ENCODE measurements at places on chromosomes 3 and 15.
A peak's percentile ranks its signal among the peaks of the same experiment; 100 is the strongest.

DNA sequence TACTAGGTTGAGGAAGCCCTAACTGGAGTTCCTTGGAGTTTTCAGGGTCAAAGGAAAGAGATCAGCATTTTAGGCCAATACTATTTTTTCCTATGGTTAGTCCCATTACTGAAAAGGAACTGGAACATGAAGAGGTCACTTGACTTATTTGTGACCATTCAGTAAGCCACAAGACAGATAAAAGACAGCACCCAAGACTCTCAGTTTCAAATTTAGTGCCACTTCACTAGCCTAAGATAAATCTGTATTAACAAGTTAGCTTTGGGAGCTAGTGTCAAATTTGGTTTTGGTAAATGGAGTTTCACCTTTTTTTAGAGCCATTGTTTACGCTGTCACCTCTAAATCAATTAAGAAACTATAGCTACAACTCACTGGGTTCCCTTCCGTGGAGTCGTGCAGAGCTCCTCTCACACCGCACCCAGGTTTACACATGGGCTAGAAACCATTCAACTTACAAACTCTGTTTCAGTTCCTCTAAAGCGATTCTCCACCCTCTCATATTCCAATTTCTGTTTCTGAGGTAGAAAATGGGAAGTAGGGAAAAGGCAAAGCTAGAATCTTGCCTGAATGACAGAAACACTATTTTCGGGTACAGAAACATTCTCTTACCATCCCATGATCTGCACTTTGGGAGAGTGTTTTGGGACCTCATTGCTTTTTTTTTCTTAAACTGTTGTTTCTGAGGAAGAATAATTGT lies 14.4 kb downstream of the CCDC32 start:
- no peak for DNase-seq

- no peak for DNase-seq
Measured at GRCh38 chr3:147195887-147196286, 210.5 kb downstream of the ZIC4 start.

GRCh38 chr3:48518638-48519276 lies 14.8 kb upstream of the SHISA5 start:
- DNase-seq: no peak

- DNase-seq: no peak
Measured at GRCh38 chr3:68957895-68958294, 25.5 kb upstream of the TAFA4 start.

GRCh38 chr15:60589728-60590127 lies 110.8 kb upstream of the ICE2 start:
- no peak for DNase-seq

DNA sequence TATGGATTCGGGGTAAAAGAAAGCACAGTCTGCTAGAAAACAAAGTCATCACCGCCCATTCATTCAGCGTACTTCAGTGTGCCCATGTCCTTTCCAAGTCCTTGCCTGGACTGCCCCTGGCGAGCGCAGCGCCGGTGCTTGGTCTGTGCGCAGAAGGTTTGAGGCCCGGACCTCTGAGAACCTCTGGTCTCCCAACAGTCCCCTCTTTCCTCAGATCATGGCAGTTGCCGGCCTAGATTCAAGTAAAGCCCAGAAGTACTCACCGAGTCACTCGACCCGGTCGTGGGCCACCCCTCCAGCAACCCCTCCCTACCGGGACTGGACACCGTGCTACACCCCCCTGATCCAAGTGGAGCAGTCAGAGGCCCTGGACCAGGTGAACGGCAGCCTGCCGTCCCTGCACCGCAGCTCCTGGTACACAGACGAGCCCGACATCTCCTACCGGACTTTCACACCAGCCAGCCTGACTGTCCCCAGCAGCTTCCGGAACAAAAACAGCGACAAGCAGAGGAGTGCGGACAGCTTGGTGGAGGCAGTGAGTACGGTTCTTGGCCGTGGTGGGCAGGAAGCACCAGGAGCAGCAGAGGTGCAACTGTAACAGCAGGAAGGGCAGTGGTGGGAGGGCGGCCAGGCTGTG lies 36.3 kb downstream of the CHDH start:
- no peak for DNase-seq

GRCh38 chr15:66775127-66776105 lies 73.4 kb downstream of the SMAD6 start:
- DNase-seq: no peak

GRCh38 chr3:54279005-54279583 lies 156.7 kb downstream of the CACNA2D3 start:
- DNase-seq: no peak

- DNase-seq: no peak
Measured at GRCh38 chr15:34188711-34189110, 21.2 kb downstream of the KATNBL1 start.

- no peak for DNase-seq
Measured at GRCh38 chr15:39558421-39558820, 22.5 kb upstream of the THBS1 start.

- DNase-seq: no peak
Measured at GRCh38 chr3:41502023-41502422, 302.7 kb downstream of the CTNNB1 start.

DNA sequence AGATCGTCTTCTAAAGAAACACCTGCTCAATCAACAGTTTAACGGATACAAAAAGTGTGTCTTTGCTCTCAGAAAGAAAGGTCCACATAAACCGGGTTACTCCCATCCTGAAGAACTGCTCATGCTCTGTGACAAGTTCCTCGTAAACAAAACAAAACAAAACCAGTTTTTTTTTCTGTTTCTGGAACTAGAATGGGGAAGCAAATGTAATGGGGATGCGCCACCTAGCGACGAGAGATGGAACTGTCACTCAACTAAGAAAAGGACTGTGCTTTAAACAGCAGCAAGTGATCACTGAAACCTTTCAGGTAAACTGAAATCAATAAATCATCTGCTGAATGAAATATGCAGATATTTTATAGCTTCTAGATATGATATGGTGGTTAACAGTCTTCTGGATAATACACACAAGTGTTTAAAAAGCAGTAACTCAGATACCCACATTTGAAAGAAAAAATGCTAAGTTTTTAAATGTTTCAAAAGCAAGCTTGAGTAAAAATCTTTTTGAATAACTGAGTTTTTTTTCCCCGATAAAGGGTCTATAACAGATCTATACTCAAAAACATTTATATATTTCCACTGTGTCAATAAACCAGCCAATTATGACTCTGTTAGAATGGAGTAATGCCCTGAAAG lies 10.9 kb downstream of the TM2D3 start:
- peak; percentile 75 for DNase-seq

DNA sequence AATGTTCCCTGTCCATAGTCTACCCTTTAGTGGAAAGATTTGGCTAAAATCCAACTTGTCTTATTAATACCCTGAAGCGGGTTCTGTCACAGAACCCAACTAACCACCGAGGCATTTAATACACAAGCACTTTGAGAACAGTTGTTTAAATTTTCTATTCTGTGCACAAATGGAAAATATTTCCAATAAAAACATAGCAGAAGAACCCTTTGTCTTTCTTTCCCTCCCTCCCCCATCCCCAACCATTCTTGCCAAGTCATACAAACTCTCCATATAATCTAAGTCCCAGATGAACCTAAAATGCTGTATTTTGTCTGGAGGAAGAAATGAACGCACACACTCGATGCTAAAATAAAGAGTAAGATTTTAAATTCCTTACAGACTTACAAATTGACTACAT lies 126.9 kb upstream of the STRIT1 start:
- DNase-seq: no peak

- DNase-seq: no peak
Measured at GRCh38 chr3:112557976-112558375, 3.8 kb downstream of the ATG3 start.

DNA sequence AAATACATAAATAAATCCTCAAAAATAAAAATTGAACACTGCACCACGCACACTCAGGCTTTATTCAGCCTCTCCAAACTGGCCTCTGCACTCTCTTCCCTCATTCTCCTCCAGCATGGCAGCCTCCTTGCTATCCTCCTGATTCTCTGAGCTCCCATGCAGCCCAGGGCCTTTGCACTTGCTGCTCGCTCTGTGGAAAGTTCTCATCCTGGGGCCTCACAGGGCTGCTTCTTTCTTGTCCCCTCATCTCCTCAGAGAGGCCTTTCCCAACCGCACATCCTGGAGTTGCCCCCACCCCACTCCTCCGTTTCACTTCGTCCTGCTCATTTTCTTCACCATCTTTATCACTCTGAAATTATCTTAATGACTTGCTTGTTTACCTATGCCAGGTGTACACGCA lies 123.0 kb downstream of the SHQ1 start:
- no peak for DNase-seq

- DNase-seq: peak; percentile 23
Measured at GRCh38 chr3:124078953-124079911, 87.3 kb upstream of the ROPN1 start.

DNA sequence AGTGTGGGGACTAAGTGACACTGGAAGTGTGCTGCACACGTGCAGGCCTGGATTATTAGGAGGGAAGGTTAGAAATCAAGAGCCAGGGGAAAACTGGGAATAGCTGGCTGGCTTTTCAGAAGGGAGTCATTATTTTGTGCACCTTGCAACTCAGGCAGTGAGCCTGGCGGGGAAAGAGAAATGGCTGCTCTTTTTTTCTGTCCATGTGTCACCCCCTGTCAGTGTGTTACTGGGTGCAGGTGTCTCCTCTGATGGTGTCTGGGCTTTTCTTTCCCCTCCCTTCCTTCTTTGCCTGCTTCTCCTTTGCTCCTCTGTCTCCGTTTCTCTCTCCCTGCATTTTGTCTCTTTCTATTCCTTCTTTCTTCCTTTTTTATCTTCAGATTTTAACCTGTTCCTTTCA lies 130.7 kb downstream of the APBA2 start:
- no peak for DNase-seq

GRCh38 chr3:190266913-190267290 lies 55.3 kb downstream of the CLDN1 start:
- no peak for DNase-seq

DNA sequence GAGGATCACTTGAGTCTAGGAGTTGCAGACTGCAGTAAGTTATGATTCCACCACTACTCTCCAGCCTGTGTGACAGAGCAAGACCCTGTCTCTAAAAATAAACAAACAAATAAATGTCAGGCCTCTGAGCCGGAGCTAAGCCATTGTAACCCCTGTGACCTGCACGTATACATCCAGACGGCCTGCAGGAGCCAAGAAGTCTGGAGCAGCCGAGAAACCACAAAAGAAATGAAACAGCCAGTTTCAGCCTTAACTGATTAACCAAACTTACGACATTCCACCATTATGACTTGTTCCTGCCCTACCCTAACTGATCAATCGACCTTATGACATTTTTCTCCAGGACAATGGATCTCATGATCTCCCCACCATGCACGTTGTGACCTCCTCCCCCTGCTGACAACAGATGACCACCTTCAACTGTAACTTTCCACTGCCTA lies 32.5 kb upstream of the ZKSCAN7 start:
- no peak for DNase-seq

GRCh38 chr15:81303244-81304225 lies 20.4 kb downstream of the STARD5 start:
- no peak for DNase-seq

GRCh38 chr3:100650651-100651619 lies 41.5 kb downstream of the ADGRG7 start:
- peak; percentile 18 for DNase-seq

GRCh38 chr3:187855131-187855530 lies 109.9 kb upstream of the BCL6 start:
- no peak for DNase-seq

GRCh38 chr3:127723011-127723567 lies 50.3 kb downstream of the ABTB1 start:
- no peak for DNase-seq

DNA sequence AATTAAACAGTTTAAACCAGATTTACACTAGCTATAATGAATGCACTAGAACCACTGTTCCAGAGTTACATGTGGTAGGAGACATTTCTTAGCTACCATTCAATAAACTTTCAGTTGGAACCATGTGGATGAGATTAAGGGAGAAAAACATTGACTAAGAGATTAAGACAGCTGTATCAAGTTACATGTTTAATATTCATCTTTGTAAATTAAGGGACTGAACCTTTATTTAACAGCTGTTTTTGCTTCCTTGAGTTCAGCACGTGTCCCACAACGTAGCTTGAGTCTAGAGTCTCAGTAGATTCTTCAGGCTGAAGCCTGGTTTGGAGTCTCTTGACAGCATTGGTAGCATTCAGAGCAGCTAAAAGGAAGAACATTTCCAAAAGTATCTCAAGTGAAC lies 27.2 kb upstream of the CFAP44 start:
- no peak for DNase-seq

GRCh38 chr3:47579875-47580274 lies 1.2 kb upstream of the CSPG5 start:
- no peak for DNase-seq

DNA sequence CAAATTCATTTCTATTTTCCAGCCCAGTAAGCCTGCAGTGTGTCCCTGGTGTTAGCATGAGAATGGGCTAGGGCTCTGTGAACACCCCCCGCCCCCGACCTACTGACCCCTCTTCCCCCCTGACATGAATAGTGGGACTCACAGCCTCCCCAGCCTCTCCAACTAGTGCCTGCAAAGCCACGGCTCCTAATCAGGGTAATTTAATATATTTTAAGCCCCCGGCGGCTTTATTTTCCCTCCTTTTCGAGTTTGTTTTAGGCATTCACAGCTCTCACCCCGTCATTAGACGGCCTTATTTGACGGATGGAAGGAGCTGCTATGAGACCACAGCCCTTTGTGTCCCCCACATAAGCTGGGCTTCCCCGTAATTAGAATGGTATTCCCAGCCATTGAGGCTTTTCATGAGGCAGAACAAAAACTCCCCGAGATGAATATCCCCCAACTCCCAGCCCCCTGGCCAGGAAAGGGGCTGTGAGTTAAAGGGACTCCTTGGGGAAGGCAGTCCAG lies 78.3 kb upstream of the POLG start:
- DNase-seq: no peak

GRCh38 chr3:72109327-72110259 lies 324.6 kb upstream of the PROK2 start:
- no peak for DNase-seq

DNA sequence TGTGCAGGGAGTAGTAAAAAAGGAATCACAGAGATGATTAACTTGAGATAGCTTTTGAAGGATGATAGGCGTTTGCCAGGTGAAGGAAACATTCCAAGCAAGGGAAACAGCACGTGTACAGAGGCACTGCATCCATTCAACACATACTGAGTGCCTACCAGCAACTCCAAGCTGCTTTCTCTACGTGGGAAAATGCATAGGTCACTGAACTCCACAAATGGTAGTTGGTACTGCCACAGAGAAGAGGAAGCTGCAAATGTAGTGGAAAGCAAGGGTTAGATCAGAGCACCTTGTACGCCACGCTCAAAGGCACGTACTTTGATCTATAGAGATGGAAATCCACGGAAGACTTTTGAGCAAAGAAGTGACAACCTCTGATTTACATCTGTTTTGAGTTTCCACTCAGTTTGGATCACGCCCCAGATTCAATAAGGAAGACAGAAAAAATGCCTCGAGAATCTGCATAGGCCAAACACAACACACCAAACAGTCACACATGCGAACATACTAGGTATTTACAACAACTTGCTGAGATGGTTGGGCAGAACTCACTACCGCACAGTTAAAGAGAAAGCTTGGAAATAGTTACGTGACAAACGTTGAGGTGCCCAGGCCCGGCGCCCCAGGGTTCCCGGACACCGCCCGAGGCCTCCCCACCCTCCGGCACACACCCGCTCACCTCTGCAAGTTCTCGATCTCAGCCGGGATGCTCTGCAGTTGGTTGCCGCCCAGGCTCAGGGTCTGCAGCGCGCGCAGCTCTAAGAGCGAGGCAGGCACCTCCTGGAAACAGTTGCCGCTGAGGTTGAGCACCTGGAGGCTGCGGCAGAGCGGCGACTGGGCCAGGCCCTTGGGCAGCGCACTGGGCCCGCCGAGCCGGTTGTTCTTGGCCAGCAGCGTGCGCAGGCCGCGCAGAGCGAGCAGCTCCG lies 826 bp downstream of the LRRC58 start:
- peak; percentile 59 for DNase-seq
